ENCODE measurements at places on chromosomes 2 and 18.

GRCh38 chr18:26863122-26863879, 2.2 kb downstream of the AQP4 start:
- no peak overlapping the region for H3K27ac ChIP-seq
- H3K27me3 ChIP-seq: peaks cover 11% of the 10 kb centered on the region
- H3K4me3 ChIP-seq: no peak overlapping the region
- DNase-seq: no peak
- H3K4me1 ChIP-seq: no peaks in the 10 kb centered on the region
- no peaks in the 10 kb centered on the region for H3K36me3 ChIP-seq

- no peak for DNase-seq
- H3K27ac ChIP-seq: no peak overlapping the region
- peaks cover 17% of the 10 kb centered on the region for H3K4me1 ChIP-seq
- no peaks in the 10 kb centered on the region for H3K36me3 ChIP-seq
- H3K4me3 ChIP-seq: no peak overlapping the region
- H3K27me3 ChIP-seq: peaks cover 64% of the 10 kb centered on the region
Measured at GRCh38 chr2:230902180-230902899, 22.7 kb downstream of the GPR55 start.

- H3K27ac ChIP-seq: no peak overlapping the region
- H3K4me1 ChIP-seq: peaks cover 13% of the 10 kb centered on the region
- no peak overlapping the region for H3K4me3 ChIP-seq
Measured at GRCh38 chr2:100235581-100235980, 86.7 kb downstream of the LONRF2 start.

DNA sequence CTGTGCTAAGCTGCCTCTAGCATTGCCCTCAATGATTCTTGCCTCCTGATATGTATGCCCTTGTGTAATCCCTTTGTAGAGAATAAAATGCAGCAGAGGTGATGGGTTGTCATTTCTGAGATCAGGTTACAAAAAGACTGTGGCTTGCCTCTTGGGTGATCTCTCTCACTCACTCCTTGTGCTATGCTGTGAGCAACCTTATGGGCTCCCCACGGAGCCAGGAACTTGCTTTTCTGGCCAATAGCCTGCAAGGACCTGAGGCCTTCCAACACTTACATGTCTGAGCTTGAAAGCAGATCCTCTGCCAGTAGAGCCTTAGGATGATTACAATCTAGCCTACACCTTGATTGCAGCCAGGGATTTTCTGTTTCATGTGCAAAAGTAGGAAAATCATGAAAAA, 123.1 kb upstream of the XIRP2 start:
- no peaks in the 10 kb centered on the region for H3K4me1 ChIP-seq
- DNase-seq: no peak
- no peak overlapping the region for H3K27ac ChIP-seq

DNA sequence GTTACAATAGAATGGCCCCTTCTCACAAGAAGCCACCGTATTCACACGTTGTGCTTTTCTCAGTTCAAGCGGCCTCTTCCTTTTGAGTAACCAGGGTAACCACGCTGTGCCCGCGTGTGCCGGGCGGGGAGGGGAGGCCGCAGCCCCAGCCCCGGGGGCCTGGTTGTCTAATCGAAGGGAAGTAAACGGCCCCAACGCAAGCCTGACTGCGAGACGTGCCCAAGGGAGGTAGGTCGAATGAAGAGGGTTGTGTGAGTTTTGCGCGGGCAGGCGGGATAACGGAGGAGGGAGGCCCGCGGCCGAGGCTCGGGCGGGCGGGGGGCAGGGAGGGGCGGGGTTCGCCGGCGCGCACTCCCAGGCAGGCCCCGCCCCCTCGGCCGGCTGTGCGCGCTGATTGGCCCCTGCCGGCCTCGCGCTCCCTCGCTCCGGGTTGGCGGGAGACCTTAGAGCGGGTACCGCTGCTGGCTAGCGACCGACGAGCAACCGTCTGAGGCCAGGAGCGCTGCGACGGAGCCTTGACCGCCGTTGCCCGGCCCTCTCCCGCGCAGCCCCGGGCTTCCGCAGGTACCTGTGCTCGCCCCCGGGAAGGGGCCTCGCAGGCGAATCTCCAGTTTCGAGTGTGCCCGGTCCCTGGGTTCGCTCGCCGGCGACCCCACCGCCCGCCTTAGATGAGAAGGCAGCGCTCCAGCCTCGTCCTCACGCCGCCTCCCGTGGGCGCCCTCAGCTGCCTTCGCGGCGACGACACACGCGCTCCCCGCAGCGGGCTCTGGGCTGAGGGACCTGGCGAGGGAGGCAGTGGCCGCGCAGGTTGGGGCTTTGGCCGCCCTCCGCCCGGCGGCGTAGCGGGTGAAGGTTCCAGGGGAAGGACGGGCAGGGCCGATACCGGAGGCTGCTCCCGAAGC, at the start of gene SPDYA:
SPDYA (plus strand) TSS at position 451 of the 902 bp plus-strand sequence. CDS start 5,181 bp downstream, outside the sequence.
- peak within 1 kb of the TSS; percentile 80 for H3K4me3 ChIP-seq
- peaks cover 16% of the 10 kb centered on the region for H3K36me3 ChIP-seq
- DNase-seq: peak; percentile 79
- H3K27me3 ChIP-seq: peaks cover 4% of the 10 kb centered on the region

DNA sequence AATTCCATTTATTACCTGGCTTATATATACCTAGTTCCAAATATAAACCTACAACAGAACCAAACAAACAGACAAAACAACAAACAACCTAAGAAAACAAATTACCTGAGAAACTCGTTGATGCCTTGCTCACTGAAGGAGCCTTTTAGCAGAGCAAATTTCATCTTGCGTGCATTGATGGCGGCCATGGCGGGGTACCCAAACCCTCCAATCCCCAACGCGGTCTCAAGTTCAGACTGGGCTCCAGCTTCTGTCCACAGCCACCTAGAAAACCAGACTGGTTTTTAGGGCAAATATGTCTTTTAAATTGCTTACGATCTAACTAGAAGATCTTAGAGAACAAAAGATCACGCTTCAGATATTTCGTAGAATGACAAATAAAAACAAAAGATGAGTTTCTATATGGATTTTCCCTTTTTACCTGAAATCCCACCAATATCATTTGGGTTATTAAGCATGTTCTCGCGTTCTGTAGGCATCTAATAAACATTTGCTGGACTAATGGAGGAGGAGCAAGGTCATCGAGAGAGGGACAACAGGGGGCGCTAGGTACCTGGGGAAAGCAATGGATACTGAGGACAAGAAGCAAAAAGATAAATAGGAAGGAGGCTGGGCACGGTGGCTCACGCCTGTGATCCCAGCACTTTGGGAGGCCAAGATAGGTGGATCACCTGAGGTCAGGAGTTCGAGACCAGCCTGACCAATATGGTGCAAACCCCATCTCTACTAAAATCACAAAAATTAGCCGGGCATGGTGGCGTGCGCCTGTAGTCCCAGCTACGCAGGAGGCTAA, 25.2 kb downstream of the PDIA6 start:
- no peak overlapping the region for H3K27ac ChIP-seq
- peaks cover 9% of the 10 kb centered on the region for H3K4me1 ChIP-seq
- H3K36me3 ChIP-seq: peaks cover 64% of the 10 kb centered on the region
- DNase-seq: no peak
- H3K4me3 ChIP-seq: no peak overlapping the region

DNA sequence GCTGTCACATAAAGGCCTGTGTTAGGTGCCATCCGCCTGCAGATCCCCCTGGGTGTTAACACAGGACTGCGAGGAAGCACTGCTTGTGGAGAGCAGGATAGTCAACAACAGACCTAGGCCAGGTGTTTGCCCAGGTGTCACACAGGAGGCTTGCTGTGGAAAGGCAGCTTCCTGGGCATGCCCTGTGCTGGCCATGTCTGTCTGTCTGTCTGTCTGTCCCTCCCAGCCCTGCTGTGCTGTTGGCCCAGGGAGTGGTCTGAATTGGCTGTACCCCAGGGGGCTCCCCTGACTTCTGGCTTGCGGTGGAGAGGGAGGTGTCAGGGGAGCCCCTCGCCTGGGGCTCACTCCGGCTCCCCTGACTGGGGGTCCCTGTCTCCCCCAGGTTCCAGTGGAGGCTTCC, 53.2 kb downstream of the SH3BP4 start:
- H3K4me3 ChIP-seq: no peak overlapping the region
- H3K4me1 ChIP-seq: no peaks in the 10 kb centered on the region
- DNase-seq: no peak
- H3K36me3 ChIP-seq: no peaks in the 10 kb centered on the region
- H3K27me3 ChIP-seq: no peaks in the 10 kb centered on the region
- H3K27ac ChIP-seq: no peak overlapping the region

DNA sequence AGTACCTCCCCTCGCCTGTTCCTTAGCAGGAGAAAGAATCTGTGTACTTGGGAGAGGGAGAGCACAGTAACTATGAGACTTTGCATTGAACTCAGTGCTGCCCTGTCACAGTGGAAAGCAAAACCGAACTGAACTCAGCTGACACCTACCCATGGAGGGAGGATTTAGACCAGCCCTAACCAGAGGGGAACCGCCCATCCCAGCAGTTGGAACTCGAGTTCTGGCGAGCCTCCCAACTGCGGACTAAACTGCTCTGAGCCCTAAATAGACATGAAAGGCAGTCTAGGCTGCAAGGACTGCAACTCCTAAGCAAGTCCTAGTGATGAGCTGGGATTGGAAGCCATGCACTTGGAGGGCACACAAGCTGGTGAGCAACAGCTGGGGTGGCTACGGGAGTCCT, 110.4 kb downstream of the GRB14 start:
- H3K4me1 ChIP-seq: no peaks in the 10 kb centered on the region
- H3K36me3 ChIP-seq: no peaks in the 10 kb centered on the region
- no peak overlapping the region for H3K27ac ChIP-seq

- no peak overlapping the region for H3K4me3 ChIP-seq
- no peak overlapping the region for H3K27ac ChIP-seq
- peaks cover 23% of the 10 kb centered on the region for H3K4me1 ChIP-seq
- DNase-seq: no peak
Measured at GRCh38 chr2:240431271-240431660, 4.2 kb upstream of the GPC1 start.

GRCh38 chr2:165528691-165529090, 59.2 kb downstream of the CSRNP3 start:
- H3K27ac ChIP-seq: no peak overlapping the region
- no peak overlapping the region for H3K4me3 ChIP-seq
- no peak for DNase-seq
- no peaks in the 10 kb centered on the region for H3K4me1 ChIP-seq
- no peaks in the 10 kb centered on the region for H3K27me3 ChIP-seq

- H3K27ac ChIP-seq: no peak overlapping the region
- H3K36me3 ChIP-seq: no peaks in the 10 kb centered on the region
- H3K27me3 ChIP-seq: peaks cover 2% of the 10 kb centered on the region
- no peak for DNase-seq
- H3K4me3 ChIP-seq: no peak overlapping the region
- no peaks in the 10 kb centered on the region for H3K4me1 ChIP-seq
Measured at GRCh38 chr18:31513189-31513935, 15.4 kb downstream of the DSG2 start.

- H3K4me1 ChIP-seq: peaks cover 43% of the 10 kb centered on the region
- no peaks in the 10 kb centered on the region for H3K27me3 ChIP-seq
- peaks cover 42% of the 10 kb centered on the region for H3K36me3 ChIP-seq
- no peak overlapping the region for H3K27ac ChIP-seq
- no peak for DNase-seq
- no peak overlapping the region for H3K4me3 ChIP-seq
Measured at GRCh38 chr2:229873123-229873581, 48.7 kb downstream of the TRIP12 start.

- H3K27me3 ChIP-seq: no peaks in the 10 kb centered on the region
- DNase-seq: no peak
- peak overlapping the region; percentile 91 for H3K27ac ChIP-seq
- peaks cover 58% of the 10 kb centered on the region for H3K36me3 ChIP-seq
- H3K4me3 ChIP-seq: peak overlapping the region; percentile 73
Measured at GRCh38 chr2:174591740-174592139, 5.9 kb downstream of the WIPF1 start.

GRCh38 chr2:102050854-102051391, 59.2 kb downstream of the IL1R2 start:
- no peaks in the 10 kb centered on the region for H3K4me1 ChIP-seq
- peaks cover 14% of the 10 kb centered on the region for H3K27me3 ChIP-seq
- no peak overlapping the region for H3K4me3 ChIP-seq

GRCh38 chr2:42835577-42836371, 43.4 kb upstream of the HAAO start:
- DNase-seq: no peak
- H3K27me3 ChIP-seq: peaks cover 1% of the 10 kb centered on the region
- no peaks in the 10 kb centered on the region for H3K4me1 ChIP-seq
- H3K27ac ChIP-seq: no peak overlapping the region
- H3K36me3 ChIP-seq: no peaks in the 10 kb centered on the region

GRCh38 chr2:111918383-111918806, 20.0 kb downstream of the MERTK start:
- no peaks in the 10 kb centered on the region for H3K36me3 ChIP-seq
- no peak for DNase-seq
- no peak overlapping the region for H3K27ac ChIP-seq
- H3K27me3 ChIP-seq: peaks cover 5% of the 10 kb centered on the region

- no peak overlapping the region for H3K27ac ChIP-seq
- no peak overlapping the region for H3K4me3 ChIP-seq
- H3K27me3 ChIP-seq: no peaks in the 10 kb centered on the region
- DNase-seq: no peak
Measured at GRCh38 chr2:171480908-171481307, 41.4 kb upstream of the CYBRD1 start.

GRCh38 chr2:2107141-2107540, 223.9 kb downstream of the MYT1L start:
- no peaks in the 10 kb centered on the region for H3K36me3 ChIP-seq
- no peaks in the 10 kb centered on the region for H3K4me1 ChIP-seq
- H3K4me3 ChIP-seq: no peak overlapping the region
- H3K27ac ChIP-seq: no peak overlapping the region

DNA sequence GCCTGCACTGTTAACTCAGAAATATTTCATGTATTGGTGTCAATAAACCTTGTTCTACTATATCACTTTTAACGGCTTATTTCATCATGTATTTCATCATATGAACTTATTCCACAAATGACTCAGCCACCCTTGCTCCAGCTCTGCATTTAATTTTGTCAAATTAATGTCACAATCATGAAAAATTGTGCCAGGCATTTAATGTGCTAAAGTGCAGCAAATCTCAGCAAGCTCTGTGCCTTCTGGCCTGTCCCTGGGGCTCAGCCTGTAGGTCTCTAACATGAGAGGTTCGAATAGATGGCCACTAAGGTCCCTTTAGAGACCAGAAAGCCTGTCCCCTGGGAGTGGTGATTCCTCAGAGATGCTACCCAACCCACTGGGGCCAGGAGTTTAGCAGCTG, 28.6 kb downstream of the BOD1L2 start:
- H3K27me3 ChIP-seq: no peaks in the 10 kb centered on the region
- H3K36me3 ChIP-seq: no peaks in the 10 kb centered on the region
- H3K27ac ChIP-seq: no peak overlapping the region
- no peak overlapping the region for H3K4me3 ChIP-seq
- H3K4me1 ChIP-seq: no peaks in the 10 kb centered on the region

- no peaks in the 10 kb centered on the region for H3K36me3 ChIP-seq
- DNase-seq: no peak
- no peak overlapping the region for H3K27ac ChIP-seq
- no peaks in the 10 kb centered on the region for H3K4me1 ChIP-seq
- no peak overlapping the region for H3K4me3 ChIP-seq
Measured at GRCh38 chr2:2503864-2504418, 172.9 kb upstream of the MYT1L start.

GRCh38 chr2:176127774-176128072, 1.8 kb upstream of the HOXD8 start:
- DNase-seq: no peak
- no peak overlapping the region for H3K4me3 ChIP-seq
- peaks cover 35% of the 10 kb centered on the region for H3K4me1 ChIP-seq
- no peaks in the 10 kb centered on the region for H3K36me3 ChIP-seq
